ENCODE measurements at places on chromosomes 1 and 21. TPM values are rescaled to one million over a fixed set of nuclear protein-coding genes. Genes with fewer than 3 reads are reported as not detected.

ZRANB2 gene
- 41.5 TPM for total RNA-seq

ADAMTSL4 gene
- 55.5 TPM for total RNA-seq

DNA sequence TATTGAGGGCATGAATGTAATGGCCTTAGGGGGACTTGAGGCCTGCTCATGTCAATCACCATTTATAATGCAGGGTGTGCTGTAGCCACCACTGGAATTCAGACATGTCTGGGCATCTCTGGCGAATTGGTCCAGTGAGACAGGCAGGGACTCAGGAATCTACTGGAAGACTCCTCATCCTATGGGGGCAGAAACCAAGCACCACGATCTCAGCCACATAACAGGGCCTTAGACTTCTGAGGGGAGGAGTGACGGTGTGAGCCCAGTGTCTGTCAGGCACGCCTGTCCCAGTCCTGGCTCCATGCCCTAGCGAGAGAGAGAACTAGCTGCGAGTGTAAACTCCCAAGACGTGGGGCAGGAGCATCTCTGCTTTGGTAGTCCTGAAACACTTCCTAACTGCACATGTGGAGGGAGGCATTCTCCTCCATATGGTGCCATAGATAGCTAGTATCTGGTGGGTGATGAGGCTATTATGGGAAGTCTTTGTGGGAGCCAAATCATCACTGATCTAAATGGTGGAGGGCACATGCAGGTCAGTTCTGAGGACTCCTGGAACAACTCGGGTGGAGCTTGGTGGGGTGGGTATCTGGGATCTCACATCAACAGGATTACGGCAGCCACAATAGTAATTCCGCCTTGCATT, 29.8 kb upstream of the KIAA0040 start:
- H3K36me3 ChIP-seq: no peaks in the 10 kb centered on the region
- no peaks in the 10 kb centered on the region for H3K27me3 ChIP-seq
- peaks cover 32% of the 10 kb centered on the region for H3K4me1 ChIP-seq
- no peak overlapping the region for H3K27ac ChIP-seq
- no peak overlapping the region for H3K4me3 ChIP-seq

EDARADD gene
- total RNA-seq: not detected
